Smooth muscle cell of the pulmonary artery (primary cell): ENCODE measurements at places on chromosomes 6 and 20. TPM values are rescaled to one million over a fixed set of nuclear protein-coding genes. Genes with fewer than 3 reads are reported as not detected.

SEL1L2 gene
- total RNA-seq: not detected in 2 replicates

TREM1 gene
- total RNA-seq: 1.5 and 19.5 TPM in 2 replicates

ALDH5A1 gene
- 1.5 and 1.9 TPM in 2 replicates for total RNA-seq

ZNF512B gene
- 11.9 and 15.3 TPM in 2 replicates for total RNA-seq

SIRPA gene
- total RNA-seq: 7.9 and 13.6 TPM in 2 replicates

GPR63 gene
- 0.20 and 0.52 TPM in 2 replicates for total RNA-seq

MUC22 gene
- total RNA-seq: not detected in 2 replicates

PHACTR3 gene
- not detected in 2 replicates for total RNA-seq

PAK5 gene
- 0.03 TPM in 1 of 2 replicates, not detected in the other for total RNA-seq
